ENCODE measurements at places on chromosomes 6 and 20.
A peak's percentile ranks its signal among the peaks of the same experiment; 100 is the strongest.

DNA sequence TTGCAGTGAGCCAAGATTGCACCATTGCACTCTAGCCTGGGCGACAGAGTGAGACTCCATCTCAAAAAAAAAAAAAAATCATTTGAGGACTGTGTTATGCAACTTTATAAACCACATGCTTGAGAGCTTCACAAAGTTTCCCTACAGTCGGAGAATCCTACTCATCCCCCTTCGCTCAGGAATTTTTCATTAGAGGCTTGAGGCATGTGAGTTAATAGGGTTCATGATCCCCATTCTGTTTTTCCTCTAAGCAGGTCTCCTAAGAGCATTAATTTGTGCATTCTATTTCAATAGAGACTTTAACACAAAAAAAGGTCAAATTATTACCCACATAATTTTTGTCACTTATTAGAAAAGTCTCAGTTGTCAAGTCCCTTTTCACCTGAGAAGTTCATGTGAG, 103.7 kb upstream of the SOX4 start:
- DNase-seq, result no peak

DNA sequence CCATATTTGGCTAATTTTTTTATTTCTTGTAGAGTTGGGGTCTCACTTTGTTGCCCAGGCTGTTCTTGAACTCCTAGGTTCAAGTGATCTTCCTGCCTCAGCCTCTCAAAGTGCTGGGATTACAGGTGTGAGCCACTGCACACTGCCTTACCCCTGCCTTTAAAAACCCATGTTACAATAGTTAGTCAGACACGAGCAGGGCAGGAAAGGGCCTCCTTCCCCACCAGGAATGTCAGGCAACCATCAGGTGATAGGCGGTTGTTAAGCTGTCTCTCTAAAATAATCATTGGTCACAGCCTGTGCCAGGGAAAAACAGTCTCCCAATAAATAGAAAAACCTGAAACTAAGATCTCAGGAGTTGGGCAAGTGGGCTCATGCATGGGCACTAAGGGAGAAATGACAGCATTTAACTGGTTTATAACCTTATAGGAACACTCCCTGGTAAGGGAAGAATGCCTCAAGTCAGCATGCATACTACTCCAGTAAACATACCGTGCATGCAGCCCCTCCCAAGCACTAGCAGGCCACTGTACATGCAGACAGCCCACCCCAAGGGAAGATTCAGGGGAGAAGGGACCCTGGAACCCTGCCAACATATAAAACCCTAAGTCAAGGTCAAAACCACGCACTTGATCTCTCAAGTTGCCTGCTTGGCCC, 8.4 kb downstream of the OR2H2 start:
- no peak for DNase-seq

- peak; percentile 56 for DNase-seq
Observed at GRCh38 chr20:37755665-37756064, 61.8 kb downstream of the CTNNBL1 start.

GRCh38 chr20:63873477-63873971, 8.5 kb downstream of the TPD52L2 start:
- DNase-seq, result peak; percentile 53

DNA sequence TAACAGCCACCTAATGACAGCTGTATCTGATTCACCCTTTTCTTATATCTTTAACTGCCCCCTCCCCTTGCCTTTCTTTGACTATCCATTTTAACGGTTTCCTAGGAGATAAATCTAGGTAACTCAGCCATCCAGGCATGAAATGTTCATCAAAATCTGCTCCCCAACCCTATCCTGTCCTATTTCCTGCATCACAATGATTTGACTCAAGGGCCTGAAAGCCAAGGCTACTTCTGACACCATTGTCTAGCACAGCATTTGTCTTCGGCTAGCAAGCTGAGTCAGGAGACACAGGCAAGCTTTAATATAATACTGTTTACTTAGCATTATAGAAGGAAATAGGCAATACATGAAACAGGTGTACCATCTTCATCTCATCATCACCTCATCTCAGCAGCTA, 31.6 kb upstream of the MANEA start:
- no peak for DNase-seq

DNA sequence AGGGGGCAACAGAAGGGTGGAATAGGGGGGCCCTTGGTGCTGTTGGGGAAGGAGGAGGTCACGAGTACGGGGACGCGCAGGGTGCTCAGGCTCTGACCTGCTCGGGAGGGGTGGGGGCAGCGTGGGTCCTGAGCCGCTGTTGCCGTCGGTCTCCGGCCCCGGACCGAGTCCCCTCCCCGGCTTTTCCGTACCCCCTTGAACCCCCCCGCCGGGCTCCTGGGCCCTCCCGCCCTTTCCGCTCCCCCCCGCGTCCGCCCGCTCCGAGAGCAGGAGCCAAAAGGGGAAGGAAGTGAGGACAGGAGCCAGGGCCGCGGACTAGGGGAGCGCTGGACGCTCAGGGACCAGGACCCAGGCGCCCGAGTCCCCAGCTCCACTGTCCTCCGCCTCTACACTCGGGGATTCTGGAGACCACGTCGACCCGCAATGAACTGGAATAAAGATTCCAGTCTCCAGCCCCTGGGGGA, at the start of gene RGL2:
Gene RGL2 (minus strand): TSS at position 170 of the 464 bp plus-strand sequence. CDS start 332 bp downstream, outside the sequence.
- DNase-seq, result peak; percentile 75

- DNase-seq, result no peak
Observed at GRCh38 chr6:137874204-137875057, 7.4 kb downstream of the TNFAIP3 start.

- no peak for DNase-seq
Observed at GRCh38 chr6:11228935-11229654, 3.4 kb downstream of the NEDD9 start.

All from AG20443 (cell line).